ENCODE measurements at places on chromosomes 5 and 9.

DNA sequence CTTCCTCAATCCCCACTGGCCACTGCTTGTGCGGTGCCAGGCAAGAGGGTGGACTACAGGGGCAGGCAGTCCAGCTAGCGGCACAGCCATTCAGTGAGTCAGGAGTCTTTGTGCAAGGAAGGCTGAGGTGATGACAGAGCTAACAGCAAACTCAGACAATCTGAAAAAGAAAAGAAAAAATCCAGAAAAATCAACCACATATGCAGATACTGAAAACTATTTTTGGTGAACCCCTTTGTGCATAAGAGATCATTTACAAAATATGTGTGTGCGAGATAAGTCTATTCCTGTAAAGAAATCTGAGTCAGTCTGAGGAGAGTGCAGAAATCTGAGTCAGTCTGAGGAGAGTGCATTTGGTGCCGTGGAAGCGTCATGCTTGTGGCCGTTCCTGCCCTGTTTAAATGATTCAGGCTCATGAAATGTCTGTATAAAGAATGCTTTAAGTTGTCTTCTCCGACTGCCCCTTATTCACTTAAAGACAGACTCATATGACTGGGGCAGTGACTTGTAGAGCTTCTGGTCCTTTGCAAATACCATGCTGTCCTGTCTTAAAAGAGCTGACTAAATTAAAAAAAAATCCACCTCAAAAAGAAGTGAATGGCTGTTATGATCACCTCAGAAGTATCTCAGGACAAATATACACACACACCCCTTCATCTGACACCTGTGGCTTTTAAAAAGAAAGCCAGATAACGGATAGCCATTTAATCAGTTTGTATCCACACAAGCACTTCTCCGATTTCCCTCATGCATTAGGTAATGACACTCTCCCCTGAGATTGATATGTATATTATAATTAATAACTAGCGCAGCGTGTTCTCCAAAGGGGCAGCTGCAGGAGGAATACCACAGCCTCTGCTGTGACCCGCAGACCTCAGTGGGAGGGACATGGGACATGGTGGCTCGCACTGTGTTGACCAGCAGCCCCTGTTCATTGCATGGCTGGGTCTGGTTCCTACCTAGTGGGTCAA lies 47.3 kb downstream of the TRIO start:
- no peak for DNase-seq

DNA sequence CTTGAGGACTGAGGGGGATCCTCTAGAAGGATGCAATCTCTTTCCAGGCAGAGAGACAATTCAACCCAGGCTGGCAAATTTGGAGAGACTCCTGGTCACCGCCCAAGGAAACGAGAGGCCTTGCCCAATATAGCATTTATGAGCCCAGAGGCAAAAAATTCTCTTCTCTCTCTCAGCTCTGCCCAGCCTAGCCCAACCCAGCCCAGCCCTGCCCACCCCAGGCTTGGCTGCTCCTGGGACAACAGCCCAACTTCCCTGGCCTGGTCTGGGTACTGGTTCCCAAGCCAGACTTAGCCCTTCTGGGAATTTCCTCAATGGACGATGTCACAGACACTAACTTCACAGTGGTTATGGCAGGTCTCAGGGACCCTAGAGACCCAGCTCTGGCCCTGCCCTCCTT lies 116.5 kb downstream of the PSD2 start:
- DNase-seq: no peak

GRCh38 chr5:52997424-52997823 lies 8.3 kb downstream of the ITGA2 start:
- no peak for DNase-seq

- peak; percentile 74 for DNase-seq
These were observed 1.1 kb downstream of the FUT7 start for GRCh38 chr9:137030538-137031527.

GRCh38 chr5:127337876-127338275 lies 47.3 kb downstream of the MEGF10 start:
- DNase-seq: no peak

DNA sequence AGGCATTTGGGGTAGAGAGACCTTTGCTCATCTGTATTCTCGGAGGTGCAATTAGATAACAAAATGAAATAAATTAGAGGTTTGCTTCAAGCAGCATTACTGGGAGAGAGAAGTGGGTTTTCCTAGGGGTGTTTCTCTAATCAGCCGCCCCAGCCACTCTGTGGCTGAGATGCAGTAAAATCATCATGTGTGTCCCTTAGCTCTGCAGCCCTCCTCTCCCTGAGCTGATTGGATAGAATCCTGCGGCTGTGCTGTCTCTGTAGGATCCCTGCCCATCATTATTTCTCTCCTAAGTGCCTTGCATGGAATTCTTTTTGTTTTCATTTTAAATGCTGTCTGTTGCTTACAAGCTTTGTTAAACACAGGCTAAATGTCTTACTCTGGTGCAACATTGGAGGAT lies 171.4 kb downstream of the SH3GL2 start:
- DNase-seq: no peak

- no peak for DNase-seq
These were observed 283.1 kb downstream of the GLIS3 start for GRCh38 chr9:4016789-4017188.

DNA sequence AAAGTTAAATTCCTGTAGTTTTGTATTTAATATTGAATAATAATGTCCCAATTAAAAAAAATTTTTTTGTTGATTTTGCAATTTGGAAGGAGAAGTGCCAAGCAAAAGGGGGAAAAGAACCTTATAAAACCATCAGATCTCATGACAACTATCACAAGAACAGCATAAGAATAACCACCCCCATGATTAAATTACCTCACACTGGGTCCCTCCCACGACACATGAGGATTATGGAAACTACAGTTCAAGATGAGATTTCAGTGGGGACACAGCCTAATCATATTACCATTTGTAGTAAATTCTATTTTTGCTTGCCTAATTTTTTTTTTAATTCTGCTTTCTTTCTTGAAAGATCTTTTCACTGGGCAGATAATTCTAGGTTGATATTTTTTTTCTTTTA lies 33.4 kb upstream of the FCHO2 start:
- no peak for DNase-seq

GRCh38 chr5:167639766-167640165 lies 651.7 kb upstream of the WWC1 start:
- no peak for DNase-seq

DNA sequence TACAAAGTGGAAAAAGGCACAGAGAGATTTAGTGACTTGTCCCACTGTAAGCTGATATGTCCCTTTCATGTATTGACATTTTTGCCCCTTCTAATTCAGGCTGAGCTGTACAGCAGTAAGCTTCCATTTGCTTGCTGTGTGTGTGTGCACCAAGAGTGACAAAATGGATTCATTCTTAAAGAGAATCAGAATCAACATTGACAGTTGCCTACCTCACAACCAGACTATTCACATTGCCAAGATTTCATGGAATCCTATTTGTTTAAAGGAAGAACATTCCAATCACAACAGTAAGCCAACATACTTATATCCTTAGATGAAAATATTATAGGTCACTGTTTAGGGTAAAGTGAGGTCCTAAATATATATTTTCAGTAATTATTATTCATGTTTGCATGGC lies 102.6 kb downstream of the TMEM232 start:
- DNase-seq: no peak

DNA sequence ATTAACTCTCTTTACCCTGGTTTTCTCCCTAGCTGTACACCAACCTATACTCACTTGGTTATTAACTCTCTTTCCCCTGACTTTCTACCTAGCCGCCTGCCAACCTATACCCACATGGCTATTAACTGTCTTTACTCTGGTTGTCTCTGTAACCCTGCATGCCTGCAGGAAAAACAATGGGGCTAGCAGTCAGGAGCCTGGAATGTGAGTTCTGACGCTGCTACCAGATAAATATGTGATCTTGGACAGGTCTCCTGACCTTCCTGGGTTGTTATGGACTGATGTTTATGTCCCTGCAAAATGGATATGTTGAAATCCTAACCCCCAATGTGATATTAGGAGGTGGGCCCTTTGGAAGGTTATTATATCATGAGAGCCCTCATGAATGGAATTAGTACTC lies 119.2 kb downstream of the SMARCA2 start:
- no peak for DNase-seq

DNA sequence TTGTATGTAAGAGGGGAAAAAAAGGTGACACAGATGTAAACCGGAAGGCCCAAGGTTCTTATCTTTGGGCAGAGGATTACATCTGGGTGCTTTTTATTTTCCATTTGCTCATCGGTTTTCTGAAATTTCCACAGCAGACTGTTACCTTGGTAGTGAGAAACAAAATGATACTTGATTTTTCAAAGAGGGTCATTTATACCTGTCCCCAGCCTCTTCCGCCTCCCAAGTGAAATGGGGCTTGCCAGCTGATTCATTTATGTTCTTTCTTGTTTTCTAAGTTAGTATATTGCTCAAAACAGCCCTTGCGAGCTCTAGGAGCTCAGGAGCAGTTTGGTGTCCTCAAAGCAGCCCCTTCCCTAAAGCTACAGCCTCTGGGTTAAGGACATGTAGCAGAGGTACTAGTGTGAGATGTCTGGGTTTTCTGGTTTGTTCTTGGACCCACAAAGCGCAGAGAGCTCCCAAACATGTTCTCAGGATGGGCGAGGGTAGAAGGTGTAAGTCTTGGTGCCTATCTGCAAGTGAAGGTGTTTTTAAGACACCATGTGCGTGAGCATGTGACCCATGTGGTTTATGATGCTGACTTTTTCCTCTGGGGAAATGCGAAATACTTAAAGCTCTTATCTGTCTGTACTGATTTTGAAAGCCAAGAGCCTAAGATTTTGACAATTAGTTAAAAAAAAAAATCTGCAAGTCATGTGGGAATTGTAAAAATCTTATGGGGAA lies 38.3 kb downstream of the DAPK1 start:
- DNase-seq: no peak

- no peak for DNase-seq
These were observed 216.1 kb upstream of the RASA1 start for GRCh38 chr5:87051502-87052113.

DNA sequence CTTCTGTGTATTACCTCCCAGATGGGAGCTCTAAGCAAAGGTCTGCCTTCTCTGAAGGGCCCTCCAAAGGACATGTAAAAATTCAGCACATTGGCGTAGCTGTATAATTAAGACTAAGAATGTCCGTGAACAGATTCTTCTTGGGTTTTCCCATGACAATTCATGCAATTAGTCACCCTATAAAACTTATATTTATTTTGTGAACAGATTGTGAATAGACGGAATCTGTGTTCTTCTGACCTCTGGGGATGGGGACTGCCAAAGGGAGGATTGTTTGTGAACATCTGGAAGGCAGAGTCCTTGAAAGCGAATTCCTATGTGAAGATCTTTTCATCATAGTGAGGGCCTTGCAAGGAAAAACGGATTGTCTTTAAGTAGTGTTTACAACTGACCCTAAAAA lies 111.3 kb downstream of the EGFLAM start:
- DNase-seq: no peak

GRCh38 chr9:76338418-76338817 lies 55.8 kb downstream of the RFK start:
- DNase-seq: no peak

GRCh38 chr9:133786371-133786753 lies 48.2 kb upstream of the SARDH start:
- DNase-seq: no peak

DNA sequence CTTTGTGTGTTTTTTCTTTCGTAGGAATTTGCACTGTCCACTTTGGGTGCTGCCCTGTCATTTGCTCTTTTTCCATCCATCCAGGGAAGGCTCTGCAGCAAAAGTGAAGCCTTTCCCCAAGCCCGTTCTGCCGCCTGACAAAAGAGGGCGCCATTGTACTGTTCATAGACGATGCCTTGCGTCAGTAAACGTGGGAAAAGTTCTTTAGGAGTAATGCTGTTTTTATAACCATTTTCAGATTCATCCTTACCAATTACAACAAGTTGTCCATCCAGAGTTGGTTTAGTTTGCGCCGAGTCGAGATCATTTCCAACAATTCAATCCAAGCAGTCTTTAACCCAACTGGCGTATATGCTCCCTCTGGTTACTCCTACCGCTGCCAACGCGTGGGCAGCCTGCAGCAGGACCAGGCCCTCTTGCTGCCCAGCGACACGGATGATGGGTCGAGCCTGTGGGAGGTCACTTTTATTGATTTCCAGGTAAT lies 34.3 kb upstream of the RPS23 start:
- DNase-seq: peak; percentile 26

- DNase-seq: no peak
These were observed 101.6 kb upstream of the FSD1L start for GRCh38 chr9:105346273-105346672.

GRCh38 chr9:131349881-131350563 lies 43.9 kb upstream of the PRRC2B start:
- peak; percentile 87 for DNase-seq

DNA sequence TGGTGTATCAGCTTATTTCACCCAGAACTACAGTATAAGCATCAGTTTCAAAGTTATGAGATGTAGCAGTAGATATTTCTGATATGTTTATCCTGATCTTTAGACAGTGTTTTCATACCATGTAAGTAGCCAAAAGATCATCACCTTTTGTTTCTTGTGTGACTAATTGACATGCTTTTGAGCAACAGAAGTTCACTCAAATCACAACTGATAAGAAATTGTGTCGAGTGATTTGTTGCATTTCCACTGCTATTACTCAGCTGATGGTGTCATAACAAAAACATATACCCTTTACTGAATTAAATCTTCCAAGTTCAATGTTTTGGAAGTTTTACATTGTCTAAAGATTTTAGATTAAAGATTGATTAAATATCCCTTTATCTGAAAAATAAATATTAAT lies 324.5 kb downstream of the TUSC1 start:
- DNase-seq: no peak

GRCh38 chr5:150469718-150470469 lies 20.4 kb upstream of the RPS14 start:
- DNase-seq: no peak

GRCh38 chr5:172266676-172267092 lies 16.9 kb downstream of the UBTD2 start:
- DNase-seq: no peak

- no peak for DNase-seq
These were observed 680.4 kb downstream of the TLR4 start for GRCh38 chr9:118384531-118385100.

- DNase-seq: no peak
These were observed 501 bp downstream of the ENHO start for GRCh38 chr9:34522091-34522887.

GRCh38 chr5:31671339-31671741 lies 32.4 kb downstream of the PDZD2 start:
- no peak for DNase-seq

GRCh38 chr5:22316294-22316693 lies 536.9 kb downstream of the CDH12 start:
- DNase-seq: no peak
